Spinal cord (tissue), 10 donors: ENCODE measurements at places on chromosomes 1 and 21.

GRCh38 chr1:36609241-36610027 is 126.7 kb upstream of the CSF3R start:
- peaks cover 2% of the 10 kb centered on the region for H3K27me3 ChIP-seq
- no peak overlapping the region for H3K4me3 ChIP-seq
- DNase-seq, result peak; percentile 84
- H3K4me1 ChIP-seq, result peaks cover 15% of the 10 kb centered on the region
- H3K36me3 ChIP-seq, result no peaks in the 10 kb centered on the region
- H3K27ac ChIP-seq, result no peak overlapping the region

DNA sequence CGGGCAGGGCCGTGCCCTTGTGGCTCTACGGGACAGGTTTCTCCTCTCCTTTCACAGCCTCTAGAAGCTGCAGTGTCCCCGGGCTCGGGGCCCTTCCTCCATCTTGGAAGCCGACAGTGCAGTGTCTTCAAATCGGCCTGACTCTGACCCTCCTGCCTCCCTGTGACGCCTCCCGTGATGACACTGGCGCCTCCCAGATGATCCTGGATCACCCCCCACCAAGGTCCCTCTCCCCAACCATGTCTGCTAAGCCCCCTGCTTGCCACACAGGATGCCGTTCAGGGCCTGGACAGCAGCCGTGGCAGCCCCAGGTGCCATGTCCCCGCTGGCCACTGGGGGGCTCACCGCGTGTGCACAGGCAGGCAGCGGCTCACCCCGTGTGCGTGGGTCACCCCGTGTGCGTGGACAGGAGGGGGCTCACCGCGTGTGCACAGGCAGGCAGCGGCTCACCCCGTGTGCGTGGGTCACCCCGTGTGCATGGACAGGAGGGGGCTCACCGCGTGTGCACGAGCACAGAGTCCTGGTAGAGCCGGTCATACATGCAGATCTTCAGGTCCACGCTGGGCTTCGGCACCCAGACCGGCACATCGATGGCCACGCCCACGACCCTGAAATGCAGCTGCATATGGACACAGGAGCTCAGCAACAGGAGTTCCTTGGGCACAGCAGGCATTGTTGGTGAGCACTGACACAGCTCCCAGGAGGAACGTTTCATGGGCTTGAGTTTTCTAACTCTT is 24.9 kb upstream of the TMEM52 start:
- peaks cover 2% of the 10 kb centered on the region for H3K27me3 ChIP-seq
- no peak overlapping the region for H3K27ac ChIP-seq
- peaks cover 5% of the 10 kb centered on the region for H3K36me3 ChIP-seq
- DNase-seq, result peak; percentile 68
- peaks cover 18% of the 10 kb centered on the region for H3K4me1 ChIP-seq

GRCh38 chr1:110628323-110629105 is 22.4 kb upstream of the KCNA2 start:
- no peaks in the 10 kb centered on the region for H3K4me1 ChIP-seq
- peaks cover 19% of the 10 kb centered on the region for H3K27me3 ChIP-seq
- DNase-seq, result no peak
- H3K4me3 ChIP-seq, result no peak overlapping the region

- H3K27ac ChIP-seq, result no peak overlapping the region
- no peaks in the 10 kb centered on the region for H3K4me1 ChIP-seq
- no peak overlapping the region for H3K4me3 ChIP-seq
Observed at GRCh38 chr1:165927169-165927568, 99.8 kb downstream of the UCK2 start.

GRCh38 chr1:16153096-16153998 is 2.5 kb downstream of the EPHA2 start:
- H3K27me3 ChIP-seq, result peaks cover 30% of the 10 kb centered on the region
- peak overlapping the region; percentile 84 for H3K27ac ChIP-seq
- peaks cover 65% of the 10 kb centered on the region for H3K4me1 ChIP-seq
- no peak for DNase-seq
- H3K4me3 ChIP-seq, result peak overlapping the region; percentile 68

GRCh38 chr1:59414406-59415133 is 117.7 kb downstream of the FGGY start:
- DNase-seq, result no peak
- H3K36me3 ChIP-seq, result no peaks in the 10 kb centered on the region
- H3K4me3 ChIP-seq, result no peak overlapping the region
- H3K27me3 ChIP-seq, result no peaks in the 10 kb centered on the region
- no peaks in the 10 kb centered on the region for H3K4me1 ChIP-seq

- H3K4me1 ChIP-seq, result peaks cover 6% of the 10 kb centered on the region
- no peak overlapping the region for H3K27ac ChIP-seq
- H3K4me3 ChIP-seq, result no peak overlapping the region
- H3K27me3 ChIP-seq, result no peaks in the 10 kb centered on the region
- DNase-seq, result peak; percentile 1
Observed at GRCh38 chr1:150210091-150210490, 25.8 kb downstream of the ANP32E start.

- H3K27me3 ChIP-seq, result no peaks in the 10 kb centered on the region
- H3K27ac ChIP-seq, result no peak overlapping the region
- H3K36me3 ChIP-seq, result peaks cover 84% of the 10 kb centered on the region
- H3K4me1 ChIP-seq, result peaks cover 27% of the 10 kb centered on the region
- DNase-seq, result no peak
- H3K4me3 ChIP-seq, result no peak overlapping the region
Observed at GRCh38 chr1:27552911-27553420, 51.0 kb downstream of the AHDC1 start.

DNA sequence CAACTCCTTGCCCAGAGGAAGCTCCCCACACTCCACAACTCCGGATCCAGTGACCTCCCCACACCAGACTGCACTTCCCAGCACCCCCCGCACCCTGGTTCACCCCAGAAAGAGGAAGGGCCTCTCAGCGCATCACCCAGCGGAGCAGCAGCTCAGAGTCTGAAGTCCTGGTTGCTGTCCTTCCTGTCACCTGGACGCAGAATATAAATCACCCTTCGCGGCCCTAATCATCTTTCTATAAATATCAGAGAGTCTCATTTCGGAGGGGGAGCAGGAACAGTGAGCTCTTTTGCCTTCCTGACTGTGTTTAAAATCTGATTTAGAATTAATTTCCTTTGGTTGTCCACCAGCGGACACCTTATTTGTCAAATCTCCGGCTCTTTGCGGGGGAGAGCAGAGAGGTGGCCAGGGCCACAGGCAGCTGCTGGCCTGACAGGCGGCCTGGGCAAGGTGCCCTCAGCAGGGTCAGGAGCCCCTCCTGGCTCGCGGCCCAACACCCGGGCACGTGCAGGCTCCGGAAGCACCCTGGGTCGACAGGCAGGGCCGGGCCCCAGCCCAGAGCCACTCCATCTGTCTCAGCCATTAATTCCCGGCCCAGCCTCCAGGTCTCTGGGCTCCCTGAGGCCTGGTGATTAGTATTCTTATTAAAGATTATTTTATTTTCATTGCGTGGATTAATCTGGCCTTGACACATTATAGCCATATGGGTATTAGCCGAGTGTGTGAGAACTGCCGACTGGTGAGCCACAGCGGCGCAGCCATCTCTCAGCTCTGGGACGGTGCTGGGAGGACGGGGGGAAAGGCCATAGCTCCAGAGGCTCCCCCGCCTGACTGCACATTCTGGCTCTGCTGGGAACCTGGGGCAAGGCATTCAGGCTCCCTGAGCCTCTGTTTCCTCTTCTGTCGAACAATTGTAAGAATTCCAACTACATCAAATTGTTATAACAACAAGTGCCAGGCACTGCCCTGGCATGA is 19.7 kb downstream of the EPHA8 start:
- H3K36me3 ChIP-seq, result peaks cover 10% of the 10 kb centered on the region
- no peak overlapping the region for H3K4me3 ChIP-seq
- no peaks in the 10 kb centered on the region for H3K27me3 ChIP-seq
- H3K4me1 ChIP-seq, result peaks cover 19% of the 10 kb centered on the region

DNA sequence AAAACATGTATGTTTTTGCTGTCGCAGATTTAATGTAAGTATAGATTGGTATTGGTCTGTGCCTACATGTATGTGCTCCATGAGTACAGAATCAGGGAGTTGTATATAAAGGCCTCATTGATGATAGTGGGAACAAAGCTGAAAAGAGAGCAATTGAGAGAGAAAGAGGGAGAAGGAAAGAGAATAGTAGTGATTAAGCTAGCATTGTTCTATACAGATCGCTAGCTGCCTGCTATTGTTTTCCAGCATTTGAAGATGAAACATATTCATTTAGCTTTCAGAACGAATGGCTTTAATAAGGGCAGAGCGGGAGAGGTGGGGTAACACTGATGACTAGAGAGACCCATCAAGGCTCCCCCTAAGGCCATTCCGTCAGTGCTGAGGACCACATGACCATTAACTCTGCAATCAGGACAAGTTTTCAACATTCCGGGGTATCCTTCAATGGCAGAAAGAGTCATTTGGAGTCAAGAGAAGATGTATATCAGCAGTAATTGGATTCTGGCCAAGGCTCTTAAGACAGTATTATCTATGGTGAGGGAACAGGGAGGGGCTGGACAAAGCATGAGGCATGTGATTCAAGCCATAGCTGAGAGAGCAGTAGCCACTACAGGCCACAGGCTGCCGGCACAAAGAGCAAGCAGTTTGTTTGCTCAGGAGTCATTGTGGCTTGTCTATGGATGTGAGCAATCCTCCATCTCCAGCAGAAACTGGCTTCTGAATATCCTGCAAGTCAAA is 176.5 kb downstream of the PBX1 start:
- DNase-seq, result no peak
- no peak overlapping the region for H3K4me3 ChIP-seq
- no peaks in the 10 kb centered on the region for H3K27me3 ChIP-seq
- H3K36me3 ChIP-seq, result no peaks in the 10 kb centered on the region
- H3K4me1 ChIP-seq, result peaks cover 15% of the 10 kb centered on the region
- H3K27ac ChIP-seq, result no peak overlapping the region

- H3K36me3 ChIP-seq, result no peaks in the 10 kb centered on the region
- no peak for DNase-seq
- H3K27me3 ChIP-seq, result no peaks in the 10 kb centered on the region
- peaks cover 9% of the 10 kb centered on the region for H3K4me1 ChIP-seq
Observed at GRCh38 chr1:30538226-30538992, 185.0 kb downstream of the MATN1 start.

DNA sequence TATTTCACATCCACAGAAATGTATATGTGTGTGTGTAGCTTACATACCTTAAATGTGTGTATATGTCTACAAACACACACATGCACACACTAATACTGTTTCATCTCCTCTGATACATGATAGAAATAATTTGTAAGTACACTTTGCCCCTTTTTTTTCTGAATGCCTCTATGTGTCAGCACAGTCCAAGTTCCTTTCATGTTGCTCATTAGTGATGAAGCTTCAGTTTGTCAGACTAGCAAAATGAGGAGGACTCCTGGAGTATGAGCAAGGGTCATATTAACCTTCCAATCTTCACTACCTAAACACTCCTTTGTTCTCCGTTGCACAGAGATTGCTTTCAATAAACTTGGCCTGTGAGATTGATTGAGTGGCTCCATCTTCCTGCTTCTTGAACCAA is 935.4 kb downstream of the MRPL39 start:
- H3K4me3 ChIP-seq, result no peak overlapping the region
- H3K27ac ChIP-seq, result no peak overlapping the region
- no peak for DNase-seq
- no peaks in the 10 kb centered on the region for H3K36me3 ChIP-seq
- no peaks in the 10 kb centered on the region for H3K27me3 ChIP-seq
- H3K4me1 ChIP-seq, result no peaks in the 10 kb centered on the region

DNA sequence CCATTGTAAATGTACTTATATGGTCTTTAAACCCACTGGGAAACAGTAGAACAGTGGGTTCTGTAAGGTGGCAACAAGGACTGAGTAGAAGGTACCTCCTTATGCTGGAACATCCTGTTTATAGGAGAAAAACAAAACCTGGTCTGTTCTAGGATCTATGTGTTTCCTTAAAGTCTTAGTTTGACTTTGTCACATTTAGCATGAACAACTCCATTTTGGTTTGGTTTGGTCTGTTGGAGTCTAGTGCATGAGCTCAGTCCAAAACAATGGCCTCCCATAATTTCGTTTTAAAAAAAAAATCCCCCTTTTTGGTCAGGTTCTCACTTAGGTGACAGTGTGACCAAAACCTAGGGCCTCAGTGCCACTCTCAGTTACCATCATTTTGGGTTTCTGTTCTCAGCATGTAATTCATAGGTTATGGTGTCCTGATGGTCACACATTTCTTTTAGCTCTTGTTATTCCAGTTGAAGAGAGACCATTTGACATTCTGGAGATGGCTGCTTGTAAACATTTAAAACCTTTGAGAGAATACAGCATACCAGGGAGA is 66.4 kb upstream of the IL12RB2 start:
- no peaks in the 10 kb centered on the region for H3K4me1 ChIP-seq
- H3K27ac ChIP-seq, result no peak overlapping the region
- no peaks in the 10 kb centered on the region for H3K36me3 ChIP-seq
- no peak overlapping the region for H3K4me3 ChIP-seq

DNA sequence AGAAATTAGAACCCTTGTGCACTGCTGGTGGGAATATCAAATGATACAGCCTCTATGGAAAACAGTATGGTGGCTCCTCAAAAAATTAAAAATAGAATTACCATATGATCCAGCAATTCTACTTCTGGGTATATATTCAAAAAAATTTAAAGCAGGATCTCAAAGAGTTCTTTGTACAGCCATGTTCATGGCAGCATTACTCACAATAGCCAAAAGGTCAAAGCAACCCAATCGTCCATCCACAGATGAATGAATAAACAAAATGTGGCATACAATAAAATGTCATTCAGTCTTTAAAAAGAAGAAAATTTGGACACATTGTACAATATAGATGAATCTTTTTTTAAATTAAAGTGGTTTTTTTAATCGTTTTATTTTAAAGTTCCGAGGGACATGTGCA is 36.3 kb upstream of the ERG start:
- no peak overlapping the region for H3K27ac ChIP-seq
- no peak for DNase-seq
- no peaks in the 10 kb centered on the region for H3K4me1 ChIP-seq
- H3K27me3 ChIP-seq, result no peaks in the 10 kb centered on the region

- no peak overlapping the region for H3K27ac ChIP-seq
- H3K4me3 ChIP-seq, result peak overlapping the region; percentile 0
- no peaks in the 10 kb centered on the region for H3K36me3 ChIP-seq
- no peaks in the 10 kb centered on the region for H3K27me3 ChIP-seq
Observed at GRCh38 chr1:65266476-65266875, 42.9 kb upstream of the DNAJC6 start.

DNA sequence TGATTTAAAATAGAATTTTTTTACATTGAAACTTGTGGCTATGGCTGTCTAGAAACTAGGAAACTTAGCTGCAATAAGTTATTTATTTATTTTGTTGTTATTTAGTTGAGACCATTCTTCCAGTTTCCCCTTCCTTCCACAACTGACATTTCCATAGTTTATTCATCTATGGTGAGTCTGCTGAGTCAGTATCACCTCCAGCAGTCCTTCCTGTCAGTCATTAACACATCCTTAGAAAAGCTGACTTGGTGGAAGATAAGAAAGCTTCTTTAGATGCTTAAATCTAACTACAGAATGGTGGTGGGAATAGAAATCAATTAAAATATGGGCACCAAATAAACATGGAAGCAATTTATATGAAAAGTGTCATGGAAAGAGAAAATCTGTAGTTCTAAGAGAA is 714.0 kb downstream of the RWDD3 start:
- no peaks in the 10 kb centered on the region for H3K4me1 ChIP-seq
- no peak for DNase-seq
- H3K27me3 ChIP-seq, result no peaks in the 10 kb centered on the region
- no peaks in the 10 kb centered on the region for H3K36me3 ChIP-seq

GRCh38 chr1:113769601-113769970 is 10.3 kb upstream of the PHTF1 start:
- no peak for DNase-seq
- no peak overlapping the region for H3K4me3 ChIP-seq
- H3K4me1 ChIP-seq, result no peaks in the 10 kb centered on the region
- peaks cover 3% of the 10 kb centered on the region for H3K36me3 ChIP-seq
